ENCODE measurements at places on chromosomes 16 and 17.

DNA sequence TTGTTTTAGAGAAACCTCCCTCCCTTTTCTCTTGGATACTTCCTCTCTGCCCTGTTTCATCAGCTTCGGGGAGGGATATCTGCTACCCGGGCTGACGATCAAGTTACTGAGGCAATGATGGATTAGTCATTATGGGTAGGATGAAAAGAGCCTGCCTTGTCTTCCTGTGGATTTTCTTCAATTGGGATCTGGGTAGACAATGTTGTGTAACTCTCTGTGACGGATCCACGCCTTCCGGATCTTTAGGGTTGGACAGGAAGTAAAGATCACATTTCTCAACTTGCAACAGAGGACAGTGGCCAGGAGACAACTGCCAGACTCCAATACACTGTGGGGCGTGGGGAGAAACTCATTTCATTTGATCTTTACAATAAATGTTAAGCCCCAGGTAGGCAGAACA is 11.3 kb upstream of the CHST6 start:
- no peak for DNase-seq

GRCh38 chr17:69320908-69321238 is 6.1 kb downstream of the ABCA5 start:
- no peak for DNase-seq

DNA sequence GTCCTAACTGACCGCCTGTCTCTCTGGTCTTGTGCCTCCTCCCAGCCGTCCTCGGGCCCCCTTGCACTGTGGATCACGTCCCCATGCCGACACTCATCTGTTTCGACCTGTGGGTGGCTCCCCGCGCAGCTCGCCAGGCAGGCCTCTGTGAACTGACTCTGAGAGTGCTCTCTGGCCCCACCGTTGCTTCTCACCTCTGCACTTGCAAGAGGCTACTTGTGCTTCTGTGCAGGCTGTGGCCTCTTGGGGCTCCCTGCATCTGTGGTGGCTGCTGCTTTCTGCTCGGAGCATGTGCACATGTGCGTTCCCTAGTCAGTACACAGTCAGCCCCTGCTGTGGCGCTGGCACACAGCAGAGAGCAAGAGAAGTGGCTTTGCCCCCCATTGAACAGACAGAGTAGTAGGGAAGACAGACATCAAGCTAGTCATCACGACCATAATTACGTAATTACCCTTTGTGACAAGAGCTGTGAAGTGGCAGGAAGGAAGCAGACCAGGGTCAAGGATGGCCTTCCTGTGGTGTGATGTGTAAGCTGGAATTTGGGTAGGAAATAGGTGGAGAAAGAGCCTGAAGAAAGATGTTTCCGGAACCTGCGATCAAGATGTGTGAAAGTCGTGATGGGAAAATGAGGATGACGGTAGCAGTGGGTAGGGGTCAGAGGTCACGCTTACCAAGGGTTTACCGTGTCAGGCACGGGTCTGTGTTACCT is 256.0 kb upstream of the CACNG5 start:
- DNase-seq = no peak

DNA sequence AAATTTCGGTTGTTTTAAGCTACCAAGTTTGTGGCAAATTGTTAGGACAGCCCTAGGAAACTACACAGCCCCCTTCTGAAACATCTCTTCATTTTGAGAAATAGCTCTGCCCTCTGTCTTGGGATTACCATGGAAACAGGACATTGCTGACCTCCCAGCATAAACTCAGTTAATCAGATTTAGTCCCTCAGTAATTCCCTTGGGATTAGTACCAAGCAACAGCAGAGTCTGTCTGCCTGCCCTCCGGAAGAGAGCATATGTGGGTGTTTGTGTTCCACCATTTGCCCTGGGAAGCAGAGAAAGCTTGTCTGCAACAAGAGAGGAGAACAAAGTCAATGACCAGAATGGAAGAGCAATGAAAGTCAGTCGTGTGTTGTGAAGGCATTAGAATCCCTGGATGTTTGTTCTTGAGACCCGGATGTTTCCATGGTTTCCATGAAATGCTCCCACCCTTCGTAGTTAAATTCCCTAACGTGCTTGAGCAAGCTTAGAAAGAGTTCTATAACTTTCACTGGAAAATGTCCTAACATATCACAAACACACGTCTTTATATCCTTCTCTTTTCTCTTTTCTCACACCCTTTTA is 26.2 kb downstream of the NUDT7 start:
- no peak for DNase-seq

DNA sequence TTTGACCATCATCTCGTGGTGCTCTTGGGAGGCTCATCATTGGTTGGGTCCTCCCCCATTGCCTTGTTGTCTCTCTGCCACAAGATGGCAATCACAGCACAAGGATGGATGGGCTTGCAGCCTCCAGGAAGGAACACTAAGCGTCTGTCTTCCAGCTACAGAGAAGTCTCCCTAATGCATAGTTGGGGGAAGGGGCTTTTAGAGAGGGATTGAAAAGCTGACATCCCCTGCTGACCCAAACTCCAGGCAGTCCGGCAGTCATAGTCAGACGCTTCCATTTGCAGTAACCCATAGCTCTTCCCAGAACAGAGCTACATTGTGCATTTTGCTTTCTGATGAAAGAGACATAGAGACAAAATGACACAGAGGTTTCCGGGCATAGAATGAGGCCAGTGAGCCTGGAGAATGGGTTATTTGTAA is 111.4 kb downstream of the UTP18 start:
- DNase-seq = peak; percentile 49
